ENCODE measurements at places on chromosomes 6 and 20. TPM values are rescaled to one million over a fixed set of nuclear protein-coding genes. Genes with fewer than 3 reads are reported as not detected.
A peak's percentile ranks its signal among the peaks of the same experiment; 100 is the strongest.

DNA sequence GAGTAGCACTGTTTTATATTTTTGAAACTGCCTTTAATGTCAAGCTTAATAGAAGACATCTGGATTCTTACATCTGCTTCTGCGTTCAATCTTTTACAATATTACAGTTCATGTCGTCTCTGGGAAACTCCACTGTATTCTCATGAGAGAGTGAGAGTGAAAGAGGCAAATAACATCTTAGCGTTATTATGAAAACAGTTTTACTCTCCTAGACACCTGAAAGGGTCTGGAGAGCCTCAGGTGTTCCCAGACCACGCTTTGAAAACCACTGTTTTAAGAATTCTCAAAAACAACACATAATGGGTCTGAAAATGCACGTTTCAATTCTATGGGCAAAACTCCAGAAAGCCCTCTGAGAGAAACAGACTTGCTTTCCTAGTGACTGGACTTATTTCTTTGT, 63.3 kb downstream of the ARHGAP18 start:
- no peak for DNase-seq

GRCh38 chr20:63885264-63886053, 9.5 kb upstream of the DNAJC5 start:
- no peak for DNase-seq

DNA sequence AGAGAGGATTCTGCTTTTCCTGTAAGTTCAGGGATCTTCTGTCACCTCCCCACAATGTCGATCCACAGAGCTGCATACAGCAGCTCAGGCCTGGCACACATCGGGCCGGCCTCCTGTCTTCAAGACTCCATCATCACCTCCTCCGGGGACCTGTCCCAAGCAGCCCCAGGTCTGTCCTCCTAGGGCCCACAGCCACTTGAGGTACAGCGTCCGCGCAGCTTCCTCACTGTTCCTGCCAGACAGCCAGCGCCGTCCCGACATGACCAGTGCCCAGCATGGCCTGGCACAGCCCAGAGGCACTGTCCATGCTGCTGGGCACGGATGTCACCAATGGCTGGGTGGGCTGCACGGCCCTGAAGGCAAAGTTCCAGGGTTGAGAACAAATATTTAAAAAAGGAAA, 101.6 kb downstream of the DLL1 start:
- peak; percentile 4 for DNase-seq

PSMA7 gene
- 189 TPM for total RNA-seq

GRCh38 chr20:62428002-62428372, 648 bp upstream of the RBBP8NL start:
- DNase-seq = no peak

- DNase-seq = no peak
Observed at GRCh38 chr20:63482021-63482587, 9.6 kb upstream of the KCNQ2 start.

LY6G6D gene
- total RNA-seq = not detected

All from mucosa of gallbladder (tissue), 1 donor.